ENCODE measurements at places on chromosomes 1 and 21.

- DNase-seq = no peak
Measured at GRCh38 chr1:54577612-54578011, 29.6 kb downstream of the ACOT11 start.

DNA sequence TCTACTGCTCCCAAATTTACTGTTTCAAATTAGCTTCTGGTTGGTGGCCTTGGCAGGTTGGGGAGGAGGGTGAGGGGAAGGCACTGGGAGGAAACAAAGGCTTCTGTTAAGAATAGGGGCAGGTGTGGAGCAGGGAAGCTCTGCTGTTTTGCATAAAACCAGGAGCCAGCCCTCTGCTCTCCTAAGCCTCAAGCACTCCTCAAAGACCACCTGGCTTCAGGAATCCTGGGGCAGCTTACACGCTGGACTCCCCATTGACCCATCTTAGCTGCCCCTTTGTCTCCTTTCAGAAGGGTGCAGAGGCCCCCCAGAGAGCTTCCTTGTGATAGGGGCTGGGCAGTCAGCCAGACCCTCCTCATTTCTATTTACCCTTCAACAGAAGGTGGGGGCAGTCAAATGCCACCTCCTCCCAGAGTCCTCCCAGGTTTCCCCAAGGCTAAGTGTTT lies 11.5 kb upstream of the DHRS3 start:
- no peak for DNase-seq

GRCh38 chr21:36073181-36073580 lies 3.4 kb downstream of the CBR1 start:
- DNase-seq = no peak

DNA sequence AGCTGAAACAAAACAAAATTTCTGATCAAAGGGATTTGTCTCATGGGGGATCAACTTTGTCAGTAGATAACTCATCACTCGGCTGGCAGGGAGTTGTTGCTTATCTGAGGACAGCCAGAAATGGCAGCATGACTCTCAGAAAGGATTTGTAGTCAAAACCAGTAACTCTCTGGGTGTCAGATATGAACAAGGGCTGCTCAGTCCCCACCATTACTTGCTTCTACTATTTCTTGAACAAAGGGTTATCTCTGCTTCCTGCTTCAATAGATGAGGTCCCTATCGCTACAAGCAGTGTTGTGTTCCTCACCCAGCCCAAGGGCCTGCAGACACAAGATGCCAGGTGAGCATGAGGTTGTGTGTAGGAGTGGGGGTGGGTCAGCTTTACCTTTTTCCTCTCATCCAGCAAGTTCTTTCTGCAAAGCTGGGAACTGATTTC lies 116.2 kb downstream of the PTBP2 start:
- DNase-seq = no peak

GRCh38 chr1:17587693-17588047 lies 48.2 kb downstream of the ARHGEF10L start:
- DNase-seq = no peak
